ENCODE measurements at places on chromosomes 2 and 18.

DNA sequence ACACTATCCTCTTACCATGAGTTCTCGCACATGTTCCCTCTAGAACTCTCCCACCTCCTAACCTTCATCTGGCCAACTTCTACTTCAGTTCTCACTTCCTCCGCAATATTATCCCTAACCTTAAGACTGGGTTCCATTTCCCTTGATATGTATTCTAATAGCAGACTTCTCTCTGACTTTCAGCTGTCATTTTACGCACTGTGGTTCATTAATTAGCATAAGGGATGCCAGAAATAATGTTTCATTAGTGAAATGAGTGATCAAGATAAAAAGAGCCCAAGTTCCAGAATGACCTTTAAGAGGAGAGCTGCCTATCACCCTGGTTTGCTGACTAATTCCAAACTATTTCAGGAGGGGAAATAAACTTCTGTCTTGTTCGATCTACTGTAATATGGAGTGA lies 108.6 kb upstream of the CCDC150 start:
- DNase-seq, result no peak

DNA sequence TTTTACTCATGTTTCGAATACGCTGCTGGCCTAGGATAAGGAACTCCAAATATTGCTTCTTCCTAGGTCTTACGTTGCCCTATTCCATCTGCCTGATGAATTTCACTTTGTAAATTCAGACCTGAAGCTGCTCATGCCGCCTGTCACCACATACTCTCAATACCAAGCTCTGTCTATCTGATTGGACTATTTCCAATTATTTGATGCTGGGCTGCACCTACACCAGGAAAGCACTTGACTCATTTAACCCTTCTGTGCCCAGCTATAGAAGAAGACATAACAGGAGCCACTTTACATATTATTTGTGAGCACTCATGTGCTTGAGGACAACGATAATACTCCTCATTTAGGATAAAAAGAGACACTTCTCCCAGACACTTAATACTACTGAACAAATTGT lies 1293.9 kb upstream of the LRRTM1 start:
- DNase-seq, result no peak

GRCh38 chr18:78812067-78812466 lies 167.6 kb upstream of the SALL3 start:
- no peak for DNase-seq

DNA sequence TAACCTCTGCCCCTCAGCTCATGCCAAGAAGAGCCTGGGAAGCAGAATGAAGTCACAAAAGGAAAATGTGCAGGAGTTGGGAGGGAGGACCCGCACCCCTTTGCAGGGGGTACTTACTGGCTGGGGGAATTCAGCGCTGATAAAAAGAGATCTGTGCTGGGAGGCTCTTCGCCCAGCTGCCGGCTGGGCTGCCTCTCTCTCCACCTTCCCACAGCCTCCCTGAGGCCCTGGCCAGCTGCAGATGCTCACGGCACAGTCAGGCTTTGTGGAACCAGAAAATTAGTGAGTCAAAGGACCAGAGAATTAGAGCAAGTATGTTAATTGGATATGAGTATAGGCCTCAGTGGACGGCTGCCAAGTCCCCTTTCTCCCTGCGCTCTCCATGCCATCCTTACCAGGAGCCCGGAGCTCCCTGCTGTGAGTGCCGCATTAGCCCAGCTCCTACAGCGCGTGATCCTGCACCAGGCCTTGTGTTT lies 181.7 kb upstream of the SH3BP4 start:
- no peak for DNase-seq

GRCh38 chr2:212135739-212136138 lies 402.9 kb downstream of the ERBB4 start:
- no peak for DNase-seq

DNA sequence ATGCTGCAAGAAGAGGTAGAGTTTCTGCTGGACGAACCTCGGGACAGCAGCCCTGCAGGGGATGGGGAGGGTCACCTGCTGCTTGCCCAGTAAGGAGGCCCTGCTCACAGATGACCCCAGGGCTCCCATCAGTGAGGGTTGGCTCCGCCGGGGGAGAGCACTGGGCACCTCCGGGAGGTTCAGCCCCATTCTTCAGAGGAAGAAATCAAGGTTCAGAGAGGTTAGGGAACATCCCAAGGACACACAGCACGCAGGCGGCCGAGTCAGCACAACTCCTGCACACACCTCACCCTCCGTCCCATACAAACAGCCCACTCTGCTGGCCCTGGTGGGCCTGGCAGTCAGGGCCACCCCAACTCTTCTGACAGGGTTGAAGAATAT lies 11.7 kb upstream of the CCDC74B start:
- no peak for DNase-seq

GRCh38 chr2:150944315-150944714 lies 317.3 kb downstream of the RBM43 start:
- DNase-seq, result no peak

DNA sequence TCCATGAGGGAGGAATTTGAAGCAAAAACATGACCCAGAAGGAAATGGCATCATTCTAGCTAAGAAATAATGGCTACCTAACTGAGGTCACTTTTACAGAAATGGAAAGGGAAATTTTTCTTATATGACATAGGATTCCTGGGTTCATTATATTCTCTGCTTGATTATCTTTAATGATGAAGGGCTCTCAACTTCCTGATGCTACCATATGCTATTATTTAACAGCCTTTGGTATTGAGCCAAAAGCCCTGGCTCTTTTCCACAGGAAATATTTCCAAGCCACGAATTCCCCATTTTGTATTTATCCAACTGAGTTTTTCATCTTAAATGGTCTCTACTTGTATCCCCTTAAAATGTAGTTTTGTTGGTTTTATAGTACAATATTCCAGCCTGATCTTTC lies 63.2 kb upstream of the NPAS2 start:
- no peak for DNase-seq

- peak; percentile 14 for DNase-seq
These were observed 276.4 kb upstream of the HS6ST1 start for GRCh38 chr2:128594953-128595677.

- DNase-seq, result no peak
These were observed 40.9 kb downstream of the CD226 start for GRCh38 chr18:69906765-69907164.

- DNase-seq, result no peak
These were observed 280.7 kb upstream of the RND3 start for GRCh38 chr2:150767991-150768746.

GRCh38 chr2:206783718-206784117 lies 18.3 kb downstream of the FASTKD2 start:
- DNase-seq, result no peak

- DNase-seq, result no peak
These were observed 142.6 kb downstream of the MGAT5 start for GRCh38 chr2:134396493-134396892.

DNA sequence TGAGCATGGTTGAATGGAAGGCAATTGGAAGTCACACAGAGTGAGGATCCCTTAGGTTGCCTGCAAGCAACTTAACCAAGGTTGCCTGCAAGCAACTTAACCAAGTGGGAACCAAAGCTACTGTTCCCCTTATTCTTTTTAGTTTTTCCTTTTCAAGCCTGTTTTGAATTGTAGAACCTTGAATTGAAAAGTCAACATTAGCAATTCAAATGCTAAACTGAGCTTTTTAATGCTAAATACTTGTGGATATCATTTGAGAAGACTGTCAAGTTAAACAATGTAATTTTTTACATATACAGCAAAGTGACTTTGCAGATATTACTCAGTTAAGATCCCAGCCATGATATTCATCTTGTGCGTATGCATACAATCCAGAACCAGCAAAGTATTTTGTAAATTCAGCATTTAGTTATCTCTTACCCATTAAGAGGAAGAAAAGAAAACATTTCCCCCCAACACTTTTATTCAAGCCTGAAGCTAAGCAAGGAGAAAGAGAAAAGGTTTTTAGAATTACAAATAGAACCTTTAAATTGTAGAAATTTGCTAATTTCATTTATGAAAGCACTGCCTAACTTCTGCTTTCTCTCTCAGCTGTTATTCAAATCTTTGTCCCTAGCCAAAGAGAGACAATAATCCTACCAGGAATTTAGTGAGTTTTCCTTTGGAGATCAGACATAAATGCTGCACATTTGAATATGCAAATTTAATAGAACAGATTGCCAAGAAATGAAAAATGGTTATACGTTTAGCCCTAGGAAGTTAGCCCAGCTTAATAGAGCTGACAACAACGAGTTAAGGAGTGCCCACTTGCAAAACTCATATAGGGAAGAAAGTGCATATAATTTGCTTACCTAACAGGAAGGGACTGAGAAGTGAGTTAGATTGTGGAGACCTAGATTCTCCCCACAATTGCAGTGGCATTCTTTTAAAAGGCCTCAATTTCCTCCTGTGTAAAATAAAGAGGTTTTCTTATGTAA lies 643.2 kb upstream of the PIK3C3 start:
- DNase-seq, result no peak

DNA sequence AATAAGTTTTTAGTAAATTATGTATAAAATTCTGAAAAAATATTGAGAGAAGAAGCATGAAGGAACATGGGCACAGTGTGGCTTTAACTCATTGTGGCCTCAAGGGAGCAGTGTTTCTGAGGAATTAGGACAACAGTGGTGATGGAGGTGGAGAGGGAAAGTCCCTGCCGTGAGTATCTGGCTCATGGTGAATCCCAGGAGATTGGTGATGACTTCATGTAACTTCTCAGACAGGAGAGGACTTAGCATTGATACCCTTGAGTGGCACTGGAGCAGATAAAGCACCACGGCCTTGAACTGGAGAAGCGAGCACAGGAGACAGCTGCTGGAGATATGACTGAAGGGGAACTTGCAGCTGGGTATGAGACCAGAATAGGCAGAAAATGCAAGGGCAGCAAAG lies 35.0 kb upstream of the LRP1B start:
- DNase-seq, result no peak

GRCh38 chr18:24362757-24363156 lies 34.9 kb downstream of the OSBPL1A start:
- DNase-seq, result no peak

- no peak for DNase-seq
These were observed 54.2 kb downstream of the COMMD1 start for GRCh38 chr2:61959381-61960293.

DNA sequence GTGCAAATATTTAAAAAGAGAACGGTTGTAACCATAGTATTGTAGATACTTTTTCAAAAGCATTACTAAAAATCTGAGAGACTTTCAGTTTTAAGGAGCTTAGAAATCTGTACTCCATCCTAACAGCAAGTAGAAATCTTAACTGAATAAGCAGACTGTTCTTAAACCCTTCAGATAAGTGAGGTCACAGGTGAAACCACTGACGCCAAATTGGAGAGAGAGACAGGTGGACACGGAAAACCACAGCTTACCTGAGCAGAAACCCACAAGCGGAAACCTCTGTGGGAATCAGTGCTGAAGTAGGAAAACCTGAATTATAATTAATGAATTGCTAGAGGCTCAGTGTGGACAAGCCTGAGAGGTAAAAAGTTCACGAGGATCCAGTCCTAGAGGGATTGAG lies 959.4 kb upstream of the CELF4 start:
- DNase-seq, result no peak

DNA sequence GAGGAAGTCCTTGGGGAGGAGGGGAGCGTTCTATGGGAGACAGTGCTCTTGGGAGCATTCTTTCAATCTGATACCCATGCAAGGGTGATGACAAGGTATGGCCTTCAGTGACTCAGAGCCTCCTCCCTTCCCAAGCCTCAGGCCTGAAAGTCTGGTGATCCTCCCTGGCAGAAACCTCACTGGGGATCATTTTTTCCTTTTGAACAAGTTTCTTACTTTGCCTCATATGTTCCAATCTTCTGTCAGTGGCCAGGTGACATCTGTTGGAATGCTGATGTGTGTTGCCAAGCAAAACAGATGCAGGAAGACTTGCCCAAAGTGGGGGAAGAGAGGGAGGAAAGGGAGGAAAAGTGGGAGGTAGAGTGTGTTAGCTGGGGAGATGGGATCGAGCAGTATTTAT lies 224.8 kb downstream of the NEDD4L start:
- no peak for DNase-seq

DNA sequence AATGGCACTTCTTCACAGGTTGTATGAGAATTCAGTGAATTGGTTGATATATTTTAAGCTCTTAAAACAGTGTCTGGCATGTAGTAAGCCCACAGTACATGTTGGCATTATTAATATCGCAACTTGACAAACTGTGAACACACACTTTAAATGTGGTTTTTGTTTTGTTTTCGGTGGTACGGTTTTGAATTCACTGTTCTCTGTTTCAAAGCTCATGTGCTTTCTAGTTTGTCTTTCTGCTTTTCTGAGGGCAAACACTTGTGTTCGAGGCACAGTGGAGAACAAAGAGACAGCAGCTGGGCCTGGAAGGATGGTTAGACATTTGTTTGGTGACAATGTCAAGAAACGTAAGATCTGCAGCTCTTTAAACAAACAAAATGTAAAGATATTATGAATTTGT lies 276.5 kb upstream of the MC4R start:
- no peak for DNase-seq

DNA sequence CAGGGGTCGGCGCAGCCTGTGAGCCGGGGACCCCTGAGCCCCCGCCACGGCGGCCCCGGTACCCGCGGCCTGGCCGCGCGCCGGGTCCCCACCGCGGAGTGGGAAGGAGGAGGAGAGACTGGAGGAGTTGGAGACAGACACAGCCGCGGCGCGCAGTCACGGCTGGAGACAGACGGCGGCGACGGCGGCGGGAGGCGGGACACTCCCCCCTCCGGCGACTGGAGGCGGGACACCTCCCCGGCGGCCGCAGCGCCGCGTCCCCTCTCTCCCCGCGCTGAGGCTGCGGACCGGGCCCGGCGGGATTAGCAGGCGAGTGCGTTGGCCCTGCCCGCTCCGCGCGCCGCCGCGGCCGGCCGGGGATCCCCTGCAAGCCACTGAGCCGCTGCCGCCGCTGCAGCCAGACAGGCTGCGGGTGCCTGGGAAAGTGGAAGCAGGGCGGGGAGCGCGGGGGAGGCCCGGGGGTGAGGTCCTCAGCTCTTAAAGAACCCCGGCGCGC lies 1.0 kb upstream of the LDLRAD4 start:
- peak; percentile 47 for DNase-seq

- DNase-seq, result no peak
These were observed 229.3 kb downstream of the NBAS start for GRCh38 chr2:15331787-15332186.

- no peak for DNase-seq
These were observed 36.9 kb downstream of the REEP1 start for GRCh38 chr2:86300496-86300895.

DNA sequence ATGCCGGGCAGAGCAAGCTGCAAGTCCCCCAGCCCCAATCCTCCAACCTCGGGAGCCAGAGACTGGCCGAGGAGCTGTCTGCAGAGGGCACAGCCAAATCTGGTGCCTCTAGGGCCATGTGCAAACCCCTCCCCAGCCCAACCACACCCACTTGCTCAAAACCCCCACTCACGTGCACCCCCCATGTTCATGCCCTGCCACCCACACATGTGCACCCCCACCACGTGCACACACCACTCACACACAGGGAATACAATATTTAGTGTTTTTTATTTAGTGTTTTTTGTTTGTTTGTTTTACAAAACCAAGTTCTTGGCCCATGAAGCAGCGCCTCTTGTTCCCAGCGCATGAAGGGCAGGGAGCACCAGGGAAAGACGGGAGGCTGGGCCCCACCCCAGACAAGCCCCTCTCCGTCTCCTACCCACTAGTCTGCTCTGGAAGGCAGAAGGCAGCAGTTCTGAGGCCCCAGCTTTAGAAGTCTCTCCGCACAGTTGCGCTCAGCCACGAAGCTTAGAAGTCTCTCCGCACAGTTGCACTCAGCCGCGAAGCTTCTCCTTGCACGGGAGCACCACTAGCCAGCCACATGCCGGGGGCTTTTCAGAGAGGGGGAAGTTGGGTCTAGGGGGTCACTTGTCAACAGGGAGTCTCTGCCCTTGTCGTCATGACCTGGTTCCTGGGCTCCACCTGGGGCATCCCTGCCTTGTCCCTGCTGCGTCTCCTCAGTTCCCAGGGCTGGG lies 276.1 kb upstream of the HDAC4 start:
- DNase-seq, result no peak
